HS-27A (cell line): ENCODE measurements at places on chromosomes 5 and 9.
A peak's percentile ranks its signal among the peaks of the same experiment; 100 is the strongest.

GRCh38 chr5:123811831-123812230 lies 299.9 kb downstream of the CSNK1G3 start:
- DNase-seq: no peak

DNA sequence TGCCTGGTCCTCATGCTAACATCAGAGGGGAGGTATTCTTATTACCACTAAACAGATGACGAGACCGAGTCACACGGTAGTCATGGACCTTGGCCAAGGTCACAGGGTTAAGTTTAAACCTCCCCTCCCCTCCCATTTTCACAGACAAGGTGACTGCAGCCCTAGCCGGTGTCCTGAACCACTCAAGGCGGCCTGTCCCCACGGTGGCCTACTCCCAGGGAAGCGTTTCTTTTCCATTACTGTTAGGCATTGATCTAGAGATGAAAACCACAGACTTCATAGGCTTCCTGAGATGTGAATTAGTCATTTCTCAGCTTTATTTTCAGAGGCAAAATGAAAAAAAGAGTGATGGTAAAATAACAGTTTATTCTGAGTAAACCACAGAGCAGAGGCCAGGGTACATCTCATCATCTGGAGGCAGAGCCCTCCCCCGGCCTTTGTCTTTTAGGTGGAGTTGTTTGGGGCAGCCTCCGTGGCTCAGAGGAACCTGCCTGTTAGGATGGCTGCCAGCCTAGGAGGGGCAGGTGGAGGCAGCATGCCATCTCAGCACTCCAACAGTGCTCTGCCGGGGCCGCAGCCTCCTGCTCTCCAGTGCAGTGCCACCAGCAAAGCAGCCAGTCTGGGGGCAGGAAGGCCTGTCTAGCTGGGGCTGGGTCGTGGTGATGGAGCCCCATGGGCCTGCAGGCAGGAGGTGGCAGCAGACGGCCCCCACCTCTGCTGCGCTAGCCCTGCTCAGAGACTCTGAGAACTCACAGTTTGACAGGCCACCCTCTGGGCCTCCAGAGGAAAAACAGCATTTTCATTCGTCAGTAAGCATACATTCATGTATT lies 71.2 kb downstream of the RAPGEF1 start:
- peak; percentile 19 for DNase-seq

DNA sequence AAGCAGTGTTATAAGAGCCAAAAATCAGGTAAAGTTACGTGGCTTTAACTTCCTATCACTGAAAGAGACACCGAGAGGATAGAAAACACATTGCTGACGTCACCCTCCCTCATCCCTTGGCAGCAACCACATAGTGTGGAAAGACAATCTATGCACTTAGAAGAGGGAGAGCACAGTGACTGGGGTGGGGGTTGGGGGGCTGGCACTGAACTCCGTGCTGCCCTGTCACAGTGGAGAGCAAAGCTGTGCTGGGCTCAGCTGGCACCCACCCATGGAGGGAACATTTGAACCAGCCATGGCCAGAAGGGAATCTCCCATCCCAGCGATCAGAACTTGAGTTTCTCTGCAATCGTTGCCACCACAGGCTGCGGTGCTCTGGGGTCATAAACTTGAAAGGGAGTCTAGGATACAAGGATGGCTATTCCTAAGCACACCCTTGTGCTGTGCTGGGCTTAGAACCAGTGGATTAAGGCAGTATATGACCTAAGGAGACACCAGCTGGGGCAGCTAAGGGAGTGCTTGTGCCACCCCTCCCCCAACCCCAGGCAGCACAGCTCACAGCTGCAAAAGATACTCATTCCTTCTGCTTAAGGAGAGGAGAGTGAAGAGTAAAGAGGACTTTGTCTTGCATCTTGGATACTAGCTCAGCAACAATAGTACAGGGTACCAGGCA lies 73.4 kb downstream of the KIAA0825 start:
- DNase-seq: no peak

DNA sequence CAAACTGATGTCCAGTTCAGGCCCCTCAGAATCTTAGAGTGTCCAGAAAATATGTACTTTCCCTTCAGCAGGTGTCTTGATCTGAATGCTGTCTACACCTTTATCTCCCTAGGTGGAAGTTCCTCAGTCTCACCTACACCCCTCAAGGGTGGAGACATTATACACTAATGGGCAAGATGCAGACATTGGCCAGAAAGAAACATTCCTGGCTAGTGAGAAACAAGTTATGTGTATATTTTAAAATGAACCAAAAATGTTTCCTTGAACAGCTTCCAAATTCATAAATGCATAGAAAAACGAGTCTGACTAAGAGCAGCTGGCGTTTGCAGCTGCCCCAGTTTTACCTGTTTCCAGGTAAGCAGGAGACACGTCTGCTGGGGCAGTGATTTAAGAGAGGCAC lies 140.5 kb upstream of the IRX4 start:
- DNase-seq: no peak

- DNase-seq: no peak
Observed at GRCh38 chr5:109558364-109558763, 131.4 kb upstream of the MAN2A1 start.

DNA sequence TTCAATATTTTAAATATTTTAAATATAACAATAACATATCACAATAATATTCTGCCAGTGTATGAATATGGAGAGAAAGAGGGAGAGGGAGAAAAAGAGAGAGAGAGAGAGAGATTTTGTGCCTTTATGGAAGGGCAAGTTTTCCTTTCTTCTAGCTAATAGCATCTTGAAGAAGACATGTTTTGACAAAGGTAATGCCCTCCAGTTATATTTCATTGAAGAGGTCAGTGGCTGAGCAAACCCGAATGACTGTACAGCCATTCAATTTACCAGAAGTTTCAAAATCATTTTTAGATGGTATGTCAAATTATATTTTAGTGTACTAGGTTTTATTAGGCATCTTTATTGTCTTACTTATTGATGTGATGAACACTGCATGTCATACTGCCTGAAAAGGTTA lies 139.3 kb downstream of the EMB start:
- no peak for DNase-seq

GRCh38 chr9:257957-258356 lies 43.3 kb downstream of the DOCK8 start:
- no peak for DNase-seq

DNA sequence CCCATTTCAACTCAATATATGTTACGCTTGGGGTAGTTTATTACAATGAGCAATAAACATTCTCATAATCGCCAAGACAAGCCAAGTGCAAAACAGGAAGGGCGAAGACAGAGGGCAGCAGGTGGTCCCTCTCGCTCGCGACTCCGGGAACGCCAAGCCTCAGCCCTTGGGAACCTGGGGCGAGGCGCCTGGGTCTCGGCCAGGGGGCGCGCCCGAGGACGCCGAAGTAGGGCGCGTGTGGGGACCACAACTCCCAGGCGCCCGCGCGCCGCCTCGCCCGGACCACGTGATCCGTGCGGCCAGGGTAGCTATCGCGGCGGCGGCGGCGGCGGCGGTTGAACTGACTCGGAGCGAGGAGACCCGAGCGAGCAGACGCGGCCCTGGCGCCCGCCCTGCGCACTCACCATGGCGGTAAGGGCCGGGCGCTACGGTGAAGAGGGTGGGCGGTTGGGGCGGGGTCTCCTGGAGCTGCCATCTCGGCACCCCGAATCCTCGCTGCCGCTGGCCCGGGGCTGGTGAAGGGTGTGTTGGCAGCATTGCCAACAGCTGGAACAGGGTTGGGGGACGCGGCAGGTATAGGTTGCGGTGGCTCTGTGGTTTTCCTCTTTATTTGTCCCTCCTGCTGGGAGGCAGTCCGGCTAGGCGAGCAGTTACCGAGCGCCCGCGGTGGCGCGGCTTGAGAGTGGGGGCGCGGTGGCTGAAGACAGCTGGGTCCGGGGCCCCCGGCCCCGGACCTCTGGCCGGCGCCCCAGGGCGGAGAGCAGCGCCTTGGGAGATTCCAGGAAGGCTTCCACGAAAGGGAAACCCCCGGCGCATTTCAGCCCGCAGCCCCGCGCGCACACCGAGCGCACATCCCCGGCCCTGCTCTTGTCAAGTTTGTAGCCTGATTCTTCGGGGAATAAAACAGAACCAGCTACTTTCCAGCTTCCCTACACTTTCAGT lies at the start of gene SLC31A2:
Gene SLC31A2, plus strand, starts transcription at position 338 of the 942 bp plus-strand sequence. Its CDS starts 68 bp downstream, at position 406.
- DNase-seq: peak; percentile 38

DNA sequence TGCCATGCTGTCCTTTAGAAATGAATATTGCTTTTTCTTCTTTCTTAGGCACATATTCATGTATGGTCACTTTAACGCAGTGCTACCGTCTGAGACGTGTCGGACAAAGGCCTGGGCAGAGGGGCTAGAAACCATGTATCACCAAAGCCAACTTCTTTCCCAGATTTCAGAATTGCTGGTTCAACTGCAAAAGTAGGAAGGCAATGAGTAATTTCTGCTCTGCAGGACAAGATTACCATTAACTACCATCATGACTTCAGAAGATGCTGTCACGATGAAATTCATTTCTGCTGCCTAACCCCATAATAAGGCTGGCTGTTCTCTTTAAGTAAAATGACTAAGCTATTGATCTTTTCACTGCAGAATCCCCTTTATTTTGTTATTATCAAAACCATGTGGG lies 306.7 kb downstream of the PDE4D start:
- no peak for DNase-seq

- no peak for DNase-seq
Observed at GRCh38 chr9:89781838-89782540, 177.2 kb downstream of the GADD45G start.

DNA sequence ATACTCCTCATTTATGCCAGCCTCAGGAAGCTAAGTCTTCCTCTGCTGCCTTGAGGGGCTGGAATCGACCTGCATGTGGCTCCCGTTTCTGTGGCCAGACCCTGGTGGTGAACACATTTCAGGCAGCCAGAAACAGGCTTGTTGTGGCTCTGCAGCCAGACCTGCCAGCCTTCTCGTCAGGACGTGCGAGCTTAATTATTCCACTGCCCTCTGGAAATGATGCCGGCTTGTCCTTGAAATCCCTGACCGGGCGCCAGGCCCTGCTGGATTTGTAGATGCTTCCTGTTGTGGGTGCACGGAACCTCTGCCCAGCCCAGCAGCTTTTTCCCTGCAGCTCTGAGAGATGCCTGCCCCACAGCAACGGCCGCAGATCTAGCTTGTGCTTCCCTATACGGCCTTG lies 41.6 kb downstream of the PDZD2 start:
- no peak for DNase-seq

DNA sequence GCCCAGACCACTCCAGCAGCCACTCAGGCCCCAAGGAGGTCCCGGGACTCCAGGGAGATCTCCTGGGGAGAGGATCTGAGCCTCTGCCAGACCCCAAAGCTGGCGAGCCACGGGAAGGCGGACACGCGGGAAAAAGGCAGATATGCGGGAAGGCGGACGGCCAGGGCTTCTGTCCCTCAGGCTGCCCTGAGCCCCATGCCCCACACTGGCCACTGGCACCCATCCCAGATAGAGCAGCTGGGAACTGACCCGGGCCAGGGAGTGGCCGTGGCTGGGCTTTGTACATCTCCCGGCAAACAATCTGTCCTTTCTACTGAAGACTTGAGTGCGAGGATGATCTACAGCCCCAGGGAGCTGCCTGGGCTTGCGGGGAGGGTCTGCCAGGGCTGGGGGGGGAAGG lies 21.1 kb upstream of the NOTCH1 start:
- no peak for DNase-seq

DNA sequence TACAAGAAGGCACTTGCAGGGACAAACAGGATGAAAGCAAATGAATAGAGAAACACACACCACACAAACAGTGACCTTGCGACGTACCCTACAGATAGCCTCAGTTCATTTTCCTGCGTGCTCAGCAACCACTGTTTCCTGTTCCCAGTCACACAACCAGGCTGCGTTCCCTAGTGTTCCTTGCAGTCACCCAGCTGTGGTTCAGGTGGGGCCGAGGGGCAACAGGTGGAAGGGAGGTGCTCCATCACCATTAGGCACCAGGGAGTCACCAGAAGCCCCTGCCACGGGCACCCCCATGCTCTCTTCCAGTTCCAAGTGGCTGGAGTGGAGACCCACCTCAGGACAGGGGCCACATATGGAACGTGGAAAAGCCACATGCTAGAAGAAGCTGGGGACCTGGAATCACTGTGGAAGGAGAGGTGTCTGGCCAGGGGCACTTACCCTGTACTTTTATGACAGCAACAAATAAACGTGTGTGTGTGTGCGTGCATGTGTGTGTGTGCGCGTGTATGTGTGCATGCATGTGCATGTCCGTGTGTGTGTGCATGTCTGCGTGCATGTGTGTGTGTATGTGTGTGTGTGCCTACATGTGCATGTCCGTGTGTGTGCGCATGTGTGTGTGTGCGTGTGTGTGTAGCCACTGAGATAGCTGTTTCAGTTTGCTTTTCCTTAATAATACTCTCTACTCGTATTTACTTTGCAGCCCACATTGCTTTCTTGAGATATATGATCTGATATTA lies 18.8 kb upstream of the FCN2 start:
- DNase-seq: no peak

DNA sequence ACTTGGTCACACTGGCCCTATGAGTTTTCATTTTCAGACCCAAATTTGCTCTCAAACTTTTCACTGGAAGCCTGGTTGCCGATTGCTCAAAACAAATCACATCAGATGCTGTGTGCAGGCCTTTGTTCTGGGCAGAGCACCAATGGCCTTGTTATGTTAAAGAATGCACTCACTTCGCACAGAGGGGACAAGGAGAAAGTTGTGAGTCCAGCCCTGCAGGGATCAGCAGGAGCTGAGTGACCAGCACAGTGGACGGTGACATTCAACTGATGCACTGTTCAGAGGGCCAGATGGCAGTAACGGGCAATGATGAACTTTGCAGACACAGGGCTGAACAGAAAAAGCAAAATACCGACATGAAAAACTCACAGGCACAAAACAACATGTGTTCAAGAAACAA lies 86.1 kb downstream of the BARX1 start:
- DNase-seq: no peak

DNA sequence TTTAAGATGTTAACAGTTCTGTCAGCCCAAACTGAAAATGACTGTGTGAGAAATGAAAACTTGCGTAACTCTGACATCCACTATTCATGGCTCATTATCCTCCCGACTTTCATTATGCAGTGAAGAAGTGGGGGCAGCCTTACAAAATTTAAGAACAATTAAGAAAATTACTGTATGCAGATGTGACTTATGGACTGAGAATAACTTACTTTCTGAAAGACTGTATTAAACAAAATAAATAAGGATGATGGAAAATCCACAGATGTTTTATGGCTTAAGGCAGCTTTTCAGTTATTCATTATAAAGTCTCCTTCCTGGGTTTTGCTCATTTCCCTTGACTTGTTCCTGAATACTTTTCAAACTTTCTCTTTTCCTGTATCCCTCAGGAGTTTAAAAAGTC lies 55.2 kb downstream of the GRIN3A start:
- DNase-seq: no peak

- no peak for DNase-seq
Observed at GRCh38 chr9:137268538-137269201, 8.9 kb upstream of the TOR4A start.

GRCh38 chr5:149162401-149163084 lies 21.2 kb downstream of the ABLIM3 start:
- no peak for DNase-seq

GRCh38 chr9:99433555-99433954 lies 211.5 kb downstream of the SEC61B start:
- DNase-seq: peak; percentile 61

GRCh38 chr5:18023275-18023674 lies 389.0 kb downstream of the TAF11L14 start:
- DNase-seq: no peak

DNA sequence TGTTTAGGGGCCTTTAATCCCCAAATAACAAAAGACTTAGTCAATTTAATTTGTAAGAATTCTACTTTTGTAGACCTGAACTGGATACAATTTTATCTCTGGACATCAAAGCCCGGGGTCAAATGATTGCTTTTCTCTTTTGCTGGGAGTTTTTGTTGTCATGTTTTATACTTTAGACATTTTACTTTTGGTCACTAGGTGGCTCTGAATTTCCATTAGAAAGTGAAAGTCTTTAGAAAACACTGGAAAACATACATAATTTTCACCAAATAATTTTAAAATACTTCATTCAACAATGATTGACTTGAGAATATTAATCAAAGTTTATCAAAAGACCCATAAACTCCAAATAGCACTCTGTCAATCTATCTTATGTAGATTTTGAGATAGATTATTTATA lies 2.8 kb upstream of the PCA3 start:
- DNase-seq: no peak
